ENCODE measurements at places on chromosomes 13 and 19. TPM values are rescaled to one million over a fixed set of nuclear protein-coding genes. Genes with fewer than 3 reads are reported as not detected.

GRCh38 chr19:32872391-32872790 is 2.8 kb upstream of the SLC7A9 start:
- no peak for DNase-seq

DNA sequence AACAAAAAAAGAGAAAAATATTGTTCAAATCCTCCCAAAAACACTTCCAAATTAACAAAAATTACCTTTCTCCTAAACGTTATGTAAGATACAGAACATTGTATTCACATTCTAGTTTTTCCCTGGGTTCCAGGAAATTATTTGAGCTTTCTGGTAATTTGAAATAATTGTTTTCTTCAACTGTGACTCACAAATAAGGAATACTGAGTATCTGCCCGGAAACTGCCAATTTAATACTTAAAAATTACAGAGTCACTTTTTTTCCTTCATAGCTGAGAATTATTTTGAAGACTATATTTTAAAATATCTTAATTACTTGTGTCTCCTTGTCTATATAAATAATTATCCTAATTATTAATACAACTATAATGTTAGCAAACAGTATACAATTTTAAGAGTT is 709.0 kb upstream of the ARGLU1 start:
- DNase-seq, result no peak

- DNase-seq, result no peak
Measured at GRCh38 chr19:17737690-17738153, 13.6 kb upstream of the FCHO1 start.

The LINGO3 gene
- not detected for total RNA-seq

The UHRF1 gene
- total RNA-seq, result 0.45 TPM

Measured in right cardiac atrium (tissue), 5 donors.